Activated naive CD8-positive, alpha-beta T cell treated with anti-CD3 and anti-CD28 coated beads, Interleukin-2, amount 50 U/mL, for 24 hours (primary cell): ENCODE measurements at places on chromosomes 12 and 14.
A peak's percentile ranks its signal among the peaks of the same experiment; 100 is the strongest.

DNA sequence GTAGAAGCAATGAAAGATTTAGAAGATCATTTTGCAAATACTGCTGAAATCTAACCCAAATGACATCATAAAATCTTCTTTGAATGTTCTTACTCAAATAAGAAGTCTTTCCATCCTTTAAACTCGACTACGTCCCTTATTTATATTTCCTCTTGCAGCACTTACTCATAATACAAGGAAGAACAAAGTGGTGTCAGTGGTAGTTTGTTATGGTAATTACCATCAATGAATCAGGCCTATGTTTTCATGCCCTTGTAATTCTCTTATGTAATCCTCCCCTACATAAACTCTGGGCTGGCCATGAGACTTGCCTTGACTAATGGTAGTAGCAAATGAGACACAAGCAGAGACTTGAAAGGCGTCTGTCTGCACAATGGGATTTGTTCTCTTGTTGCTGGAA lies 17.0 kb downstream of the EEA1 start:
- no peak overlapping the region for H3K4me3 ChIP-seq
- H3K36me3 ChIP-seq, result peaks cover 26% of the 10 kb centered on the region
- H3K27ac ChIP-seq, result peak overlapping the region; percentile 53

DNA sequence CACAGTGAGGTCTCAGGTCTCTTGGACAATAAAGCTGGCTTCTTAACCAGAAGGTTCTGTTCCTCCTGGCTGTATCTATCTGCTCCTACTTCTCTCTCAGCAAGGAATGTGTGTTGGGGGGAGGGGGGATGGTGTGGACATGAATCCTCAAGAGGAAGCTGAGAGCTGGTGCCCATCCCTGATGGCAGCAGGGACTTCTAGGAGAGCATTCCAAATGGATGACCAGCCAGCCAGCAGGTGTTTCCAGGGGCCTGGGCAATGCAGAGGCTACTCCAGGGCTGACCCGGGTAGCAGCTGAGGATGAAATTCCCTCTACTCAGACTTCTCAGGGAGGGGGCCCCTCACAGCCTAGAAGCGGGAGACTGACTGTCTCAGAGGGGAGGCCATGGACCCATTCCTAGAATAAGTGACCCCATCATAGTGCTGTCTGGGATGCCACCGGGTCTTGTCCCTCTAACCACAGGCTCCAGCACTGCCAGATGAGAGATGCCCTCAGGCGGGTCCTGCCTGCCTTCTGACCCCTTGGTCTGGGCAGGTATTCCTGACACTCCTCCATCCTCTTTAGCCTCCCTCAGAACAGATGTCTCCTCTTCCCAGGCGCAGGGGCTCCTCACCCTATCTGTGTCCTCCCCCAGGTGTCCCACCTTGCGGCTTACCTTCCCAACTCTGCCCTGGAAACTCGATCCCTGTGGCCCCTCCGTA lies 1.2 kb downstream of the RAB15 start:
- H3K27ac ChIP-seq, result no peak overlapping the region
- H3K27me3 ChIP-seq, result peaks cover 5% of the 10 kb centered on the region
- no peaks in the 10 kb centered on the region for H3K36me3 ChIP-seq
- peak overlapping the region; percentile 63 for H3K4me3 ChIP-seq
- DNase-seq, result no peak

DNA sequence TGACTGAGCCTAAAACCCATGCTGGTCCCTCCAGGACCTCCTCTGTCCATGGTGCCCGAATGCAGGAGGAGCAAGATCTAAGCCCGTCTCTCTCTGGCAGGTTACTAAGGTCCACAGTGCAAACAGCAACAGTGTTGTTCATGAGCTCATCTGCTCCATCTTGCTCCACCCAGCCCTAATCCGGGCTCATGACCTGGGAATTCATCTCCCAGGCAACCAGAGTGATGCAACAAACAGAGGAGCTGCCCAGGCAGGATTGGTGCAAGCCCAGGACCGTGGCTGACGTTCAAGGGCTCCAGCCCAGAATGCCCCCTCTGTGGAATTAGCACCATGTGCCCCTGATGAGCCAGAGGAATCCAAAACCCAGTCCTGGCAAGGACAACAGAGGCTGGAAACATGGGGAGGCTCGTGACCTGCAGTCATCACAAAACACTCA lies 29.9 kb downstream of the HSPB8 start:
- no peaks in the 10 kb centered on the region for H3K4me1 ChIP-seq
- no peak overlapping the region for H3K27ac ChIP-seq
- peaks cover 4% of the 10 kb centered on the region for H3K27me3 ChIP-seq
- H3K4me3 ChIP-seq, result no peak overlapping the region

GRCh38 chr14:78075555-78076277 lies 94.5 kb upstream of the NRXN3 start:
- no peaks in the 10 kb centered on the region for H3K27me3 ChIP-seq
- no peak overlapping the region for H3K4me3 ChIP-seq
- no peaks in the 10 kb centered on the region for H3K36me3 ChIP-seq

- no peak overlapping the region for H3K4me3 ChIP-seq
- no peak for DNase-seq
- H3K36me3 ChIP-seq, result peaks cover 32% of the 10 kb centered on the region
- H3K27me3 ChIP-seq, result no peaks in the 10 kb centered on the region
- H3K4me1 ChIP-seq, result peaks cover 37% of the 10 kb centered on the region
Observed at GRCh38 chr12:11877102-11877826, 193.5 kb upstream of the BCL2L14 start.
